Cerebellum (tissue), 4 donors: ENCODE measurements at places on chromosomes 2 and 18. TPM values are rescaled to one million over a fixed set of nuclear protein-coding genes. Genes with fewer than 3 reads are reported as not detected.

The MROH2A gene
- total RNA-seq: not detected

The CD302 gene
- 10.3 TPM for total RNA-seq

The CD226 gene
- 1.1 TPM for total RNA-seq

GRCh38 chr2:47521666-47522285 lies 118.8 kb downstream of the MSH2 start:
- DNase-seq: no peak

GRCh38 chr18:22932885-22933205 lies 283 bp upstream of the RBBP8 start:
- DNase-seq: no peak

GRCh38 chr2:29314816-29315571 lies 199.8 kb downstream of the CLIP4 start:
- no peak for DNase-seq

- DNase-seq: no peak
These were observed 43.8 kb downstream of the SNORC start for GRCh38 chr2:232913903-232914302.

DNA sequence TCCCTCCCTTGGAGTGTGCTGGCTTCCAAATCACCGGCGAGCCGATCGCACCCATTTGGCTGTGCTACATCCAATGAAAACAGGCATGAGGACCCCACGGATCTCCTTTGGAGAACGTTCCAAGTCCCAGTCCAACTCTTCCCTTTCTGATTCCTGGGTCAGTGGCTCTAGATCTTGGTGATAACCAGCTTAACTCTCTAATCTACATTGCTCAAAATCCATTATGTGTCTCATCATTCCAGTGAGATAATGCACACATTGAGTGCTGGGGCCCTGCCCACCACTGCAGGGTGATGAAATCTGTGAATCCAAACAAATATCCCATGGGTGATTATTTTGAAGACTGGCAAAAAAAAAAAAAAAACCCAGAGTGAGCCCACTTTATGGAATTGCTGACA lies 232.7 kb upstream of the COPS8 start:
- DNase-seq: no peak

- no peak for DNase-seq
These were observed 9.6 kb downstream of the CNGA3 start for GRCh38 chr2:98355881-98356280.
